ENCODE measurements at places on chromosomes 1 and 21. TPM values are rescaled to one million over a fixed set of nuclear protein-coding genes. Genes with fewer than 3 reads are reported as not detected.

DNA sequence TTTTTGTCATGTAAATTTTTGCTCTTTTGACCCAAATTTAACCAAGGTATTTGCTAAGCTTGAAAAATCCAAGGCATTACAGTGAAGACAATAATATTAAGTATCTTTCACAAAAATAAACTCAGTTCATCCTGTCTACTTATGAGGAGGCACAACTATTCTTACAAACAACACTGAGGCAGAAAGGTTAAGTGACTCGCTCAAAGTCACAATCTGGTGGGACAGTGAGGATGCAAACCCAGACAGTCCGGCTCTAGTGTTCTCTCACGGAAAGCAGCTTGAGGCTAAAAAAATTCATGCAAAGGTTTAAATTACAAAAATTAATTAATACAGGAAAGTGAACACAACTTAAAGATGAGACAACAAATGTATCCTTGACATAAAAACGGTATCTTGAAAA lies 125.3 kb downstream of the SIPA1L2 start:
- no peak overlapping the region for H3K4me3 ChIP-seq
- H3K27me3 ChIP-seq = no peaks in the 10 kb centered on the region
- no peak overlapping the region for H3K27ac ChIP-seq
- no peaks in the 10 kb centered on the region for H3K4me1 ChIP-seq
- no peaks in the 10 kb centered on the region for H3K36me3 ChIP-seq

DNA sequence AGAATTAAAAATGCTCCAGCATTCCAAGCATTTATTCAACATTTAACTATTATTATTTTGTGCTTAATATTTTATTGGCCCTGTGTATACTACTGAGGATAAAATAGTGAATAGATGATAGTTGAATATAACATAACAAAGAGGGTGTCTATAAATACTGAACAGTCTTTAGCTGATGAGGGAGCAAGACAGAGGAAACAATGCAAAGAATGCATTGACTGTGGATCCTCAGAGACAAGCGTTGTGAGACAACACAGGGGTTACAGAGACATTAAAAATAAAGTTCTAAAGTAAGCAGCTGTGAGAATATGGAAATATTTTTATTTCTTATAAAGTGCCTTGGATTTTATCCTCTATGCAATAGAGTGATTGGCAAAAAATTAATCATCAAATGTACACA lies 1133.1 kb downstream of the PLA2G4A start:
- no peaks in the 10 kb centered on the region for H3K36me3 ChIP-seq
- no peaks in the 10 kb centered on the region for H3K27me3 ChIP-seq
- no peak overlapping the region for H3K27ac ChIP-seq
- no peak overlapping the region for H3K4me3 ChIP-seq
- no peak for DNase-seq
- no peaks in the 10 kb centered on the region for H3K4me1 ChIP-seq

The MTARC2 gene
- polyA plus RNA-seq = 0.29 TPM

DNA sequence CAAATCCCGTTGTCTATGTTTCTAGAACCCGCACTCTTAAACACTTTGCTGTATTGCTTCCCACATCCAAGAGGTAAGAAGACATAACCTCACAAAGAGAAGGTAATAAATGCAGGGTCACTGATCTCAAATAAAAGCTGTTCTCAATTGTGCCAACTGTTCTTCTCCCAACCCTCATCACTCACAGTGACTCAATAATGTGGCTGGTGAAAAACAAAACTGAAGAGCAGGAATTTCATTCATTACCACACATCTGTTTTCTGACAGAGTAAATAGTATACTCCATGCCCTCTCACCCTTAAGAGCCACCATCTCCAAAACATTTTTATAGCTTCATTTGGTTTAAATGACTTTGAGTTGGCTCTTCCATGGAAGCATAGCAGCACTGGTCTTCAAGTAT lies 6.2 kb upstream of the ERICH3 start:
- H3K4me3 ChIP-seq = no peak overlapping the region
- peaks cover 2% of the 10 kb centered on the region for H3K27me3 ChIP-seq
- H3K27ac ChIP-seq = no peak overlapping the region
- H3K4me1 ChIP-seq = no peaks in the 10 kb centered on the region

DNA sequence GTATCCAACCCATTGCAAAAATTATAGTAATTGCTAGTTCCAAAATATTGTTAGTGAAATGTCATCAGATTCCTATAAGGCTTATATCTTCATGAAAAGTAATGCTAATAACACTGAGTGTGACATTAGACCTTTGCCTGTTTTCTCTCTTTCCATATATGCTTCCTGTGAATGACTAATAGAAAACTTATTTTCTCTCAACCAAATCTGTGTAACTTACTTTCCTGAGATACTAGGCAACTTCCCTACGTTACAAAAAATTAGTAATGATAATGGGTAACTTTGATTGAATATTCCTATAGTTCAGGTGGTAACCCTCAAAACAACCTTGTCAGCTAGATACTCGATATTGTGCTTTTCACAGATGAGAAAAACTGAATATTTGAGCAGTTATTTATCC lies 124.2 kb upstream of the HNRNPU start:
- no peak overlapping the region for H3K27ac ChIP-seq
- no peaks in the 10 kb centered on the region for H3K4me1 ChIP-seq
- H3K27me3 ChIP-seq = no peaks in the 10 kb centered on the region
- H3K36me3 ChIP-seq = no peaks in the 10 kb centered on the region

- H3K36me3 ChIP-seq = peaks cover 75% of the 10 kb centered on the region
- no peak overlapping the region for H3K27ac ChIP-seq
- H3K27me3 ChIP-seq = no peaks in the 10 kb centered on the region
- no peak overlapping the region for H3K4me3 ChIP-seq
- DNase-seq = no peak
Observed at GRCh38 chr1:113830039-113830438, 17.8 kb upstream of the RSBN1 start.

The FCGR3A gene
- polyA plus RNA-seq = 131 TPM

- DNase-seq = no peak
- peaks cover 14% of the 10 kb centered on the region for H3K4me1 ChIP-seq
- no peak overlapping the region for H3K27ac ChIP-seq
- no peaks in the 10 kb centered on the region for H3K27me3 ChIP-seq
- no peak overlapping the region for H3K4me3 ChIP-seq
Observed at GRCh38 chr1:31548534-31548906, 27.8 kb upstream of the TINAGL1 start.

The PPOX gene
- polyA plus RNA-seq = 42.6 TPM

DNA sequence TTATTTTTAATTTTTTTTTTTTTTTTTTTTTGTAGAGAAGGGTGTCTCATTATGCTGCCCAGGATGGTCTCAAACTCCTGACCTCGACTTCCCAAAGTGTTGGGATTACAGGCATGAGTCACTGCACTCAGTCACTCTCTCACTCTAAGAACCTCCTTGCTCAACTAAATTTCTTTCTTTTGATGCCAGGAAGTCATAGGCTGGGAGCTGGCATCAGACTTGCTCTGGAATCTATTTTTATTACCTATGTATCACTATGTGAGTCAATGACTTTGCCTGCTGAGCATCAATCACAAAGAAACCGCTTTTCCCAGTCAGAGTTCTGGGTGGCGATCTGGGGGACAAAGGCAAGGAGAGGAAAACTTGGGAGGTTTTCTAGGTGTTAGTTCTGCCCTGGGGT lies 35.5 kb upstream of the PARP1 start:
- no peaks in the 10 kb centered on the region for H3K36me3 ChIP-seq
- no peaks in the 10 kb centered on the region for H3K4me1 ChIP-seq
- DNase-seq = no peak
- no peak overlapping the region for H3K27ac ChIP-seq
- no peak overlapping the region for H3K4me3 ChIP-seq
- no peaks in the 10 kb centered on the region for H3K27me3 ChIP-seq

The LRRC71 gene
- polyA plus RNA-seq = not detected

DNA sequence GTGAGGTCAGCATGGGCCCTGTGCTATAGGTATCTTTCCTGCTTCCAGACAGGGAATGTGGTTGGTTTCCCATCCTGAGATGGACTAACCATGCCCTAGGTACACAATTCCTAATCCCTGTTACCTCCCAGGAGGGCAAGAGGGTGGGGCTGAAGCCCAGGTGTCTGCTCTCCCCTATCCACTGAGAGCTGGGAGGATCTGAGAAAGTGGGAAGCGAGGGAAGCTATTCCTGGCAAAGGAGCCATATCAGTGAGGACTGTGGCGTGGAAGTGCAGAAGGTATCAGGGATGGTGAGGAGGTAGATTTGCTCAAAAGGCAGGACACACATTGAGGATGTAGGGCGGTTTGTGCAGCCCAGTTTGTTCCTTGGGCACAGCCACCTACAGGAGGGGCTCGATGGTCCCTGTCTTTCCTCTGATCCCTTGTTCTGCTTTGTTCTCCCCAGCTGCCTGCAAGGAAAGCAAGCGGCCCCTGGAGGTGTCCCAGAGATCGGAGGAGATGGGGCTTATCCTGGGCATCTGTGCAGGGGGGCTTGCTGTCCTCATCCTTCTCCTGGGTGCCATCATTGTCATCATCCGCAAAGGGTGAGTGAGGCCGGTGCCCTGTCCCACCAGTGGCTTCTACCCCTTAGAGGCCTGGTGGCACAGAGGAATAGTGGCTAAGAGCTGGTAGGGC lies 48.1 kb downstream of the PTPRU start:
- no peaks in the 10 kb centered on the region for H3K36me3 ChIP-seq
- DNase-seq = no peak
- no peak overlapping the region for H3K4me3 ChIP-seq
- no peaks in the 10 kb centered on the region for H3K27me3 ChIP-seq

- no peak overlapping the region for H3K4me3 ChIP-seq
- H3K36me3 ChIP-seq = no peaks in the 10 kb centered on the region
- peaks cover 67% of the 10 kb centered on the region for H3K27me3 ChIP-seq
- DNase-seq = no peak
Observed at GRCh38 chr1:13893409-13893821, 193.4 kb downstream of the PRDM2 start.

The KCNE2 gene
- polyA plus RNA-seq = 0.27 TPM

DNA sequence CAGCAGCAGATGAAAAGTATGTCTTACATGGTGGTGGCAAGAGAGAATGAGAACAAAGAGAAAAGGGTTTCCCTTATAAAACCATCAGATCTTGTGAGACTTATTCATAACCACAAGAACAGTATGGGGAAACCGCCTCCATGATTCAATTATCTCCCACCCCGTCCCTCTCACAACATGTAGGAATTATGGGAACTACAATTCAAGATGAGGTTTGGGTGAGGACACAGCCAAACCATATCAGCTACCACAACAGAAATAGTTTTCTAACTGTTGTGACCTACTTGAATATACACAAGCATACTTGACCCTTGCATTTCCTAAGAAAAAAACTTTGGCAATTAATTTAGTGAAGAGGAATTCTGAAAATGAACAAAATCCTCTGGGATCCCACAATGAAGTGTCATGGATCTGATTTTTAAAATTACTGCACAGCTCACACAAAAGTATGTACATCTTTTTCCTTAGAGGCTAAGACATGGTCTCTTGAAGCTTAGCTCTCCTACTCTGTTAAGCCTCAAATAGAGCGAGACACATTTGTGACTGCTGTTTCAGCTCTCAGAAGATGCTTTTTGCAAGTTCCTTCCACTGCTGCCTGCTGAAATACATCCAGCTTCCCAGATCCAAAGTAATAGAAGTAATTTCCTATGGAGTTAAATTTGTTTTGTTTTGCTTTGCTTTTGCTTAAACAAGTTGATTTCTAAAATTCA lies 265.8 kb downstream of the DPYD start:
- H3K27ac ChIP-seq = no peak overlapping the region
- H3K36me3 ChIP-seq = peaks cover 55% of the 10 kb centered on the region
- H3K4me1 ChIP-seq = no peaks in the 10 kb centered on the region
- no peak overlapping the region for H3K4me3 ChIP-seq
- no peak for DNase-seq
- H3K27me3 ChIP-seq = no peaks in the 10 kb centered on the region

The TTC4 gene
- polyA plus RNA-seq = 5.6 TPM

The SPRR2A gene
- polyA plus RNA-seq = not detected

GRCh38 chr1:192807211-192808162 lies 1.4 kb upstream of the RGS2 start:
- H3K27ac ChIP-seq = peak overlapping the region; percentile 89
- peaks cover 34% of the 10 kb centered on the region for H3K4me1 ChIP-seq
- H3K36me3 ChIP-seq = peaks cover 27% of the 10 kb centered on the region
- H3K27me3 ChIP-seq = no peaks in the 10 kb centered on the region
- peak; percentile 71 for DNase-seq
- H3K4me3 ChIP-seq = peak overlapping the region; percentile 90

The A3GALT2 gene
- polyA plus RNA-seq = not detected

GRCh38 chr1:17599954-17600300 lies 60.4 kb downstream of the ARHGEF10L start:
- no peak for DNase-seq
- no peaks in the 10 kb centered on the region for H3K36me3 ChIP-seq
- no peak overlapping the region for H3K27ac ChIP-seq
- no peak overlapping the region for H3K4me3 ChIP-seq
- peaks cover 15% of the 10 kb centered on the region for H3K4me1 ChIP-seq

The CAPN8 gene
- polyA plus RNA-seq = not detected

- H3K4me1 ChIP-seq = peaks cover 14% of the 10 kb centered on the region
- no peaks in the 10 kb centered on the region for H3K27me3 ChIP-seq
- no peak for DNase-seq
Observed at GRCh38 chr1:60888126-60888525, 194.2 kb upstream of the NFIA start.

DNA sequence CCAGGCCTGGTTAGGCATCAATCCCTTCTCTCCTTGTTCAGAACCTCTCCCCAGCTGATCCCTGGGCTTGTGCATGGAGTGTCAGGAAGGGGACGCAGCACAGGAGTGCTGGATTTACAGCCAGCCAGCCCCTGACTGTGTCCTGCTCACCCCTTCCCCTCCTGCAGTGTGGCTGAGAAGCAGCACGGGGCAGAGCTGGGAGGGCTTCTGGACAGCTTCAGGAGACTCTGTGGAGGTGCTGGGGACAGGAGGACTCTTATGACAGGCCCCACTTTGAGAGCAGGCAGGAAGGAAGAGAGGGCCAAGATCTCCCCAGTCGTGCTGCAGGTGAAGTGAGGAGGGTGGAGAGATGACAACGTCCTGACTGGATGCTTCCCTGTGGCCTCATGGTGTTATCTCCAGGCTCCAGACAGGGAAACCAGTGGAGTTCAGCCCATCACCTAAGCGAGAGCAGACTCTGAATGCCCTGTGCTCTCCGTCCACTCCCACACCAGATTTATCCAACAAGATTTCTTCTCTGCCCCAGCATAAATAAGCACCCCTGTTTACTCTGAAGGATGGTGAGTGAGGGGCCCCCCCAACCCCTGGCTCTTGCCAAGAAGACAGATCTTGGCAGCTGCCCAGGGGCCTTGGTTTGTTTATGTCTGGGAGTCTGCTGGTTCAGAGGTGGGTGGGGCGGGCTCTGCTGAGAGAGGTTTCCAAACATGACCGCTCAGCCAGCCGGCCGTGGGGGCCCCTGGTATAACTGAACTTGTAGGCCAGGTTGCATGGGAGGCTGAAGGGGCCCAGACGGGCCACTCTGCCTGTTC lies 21.3 kb downstream of the TMCC2 start:
- H3K36me3 ChIP-seq = no peaks in the 10 kb centered on the region
- H3K4me1 ChIP-seq = no peaks in the 10 kb centered on the region
- no peak for DNase-seq
- H3K27ac ChIP-seq = no peak overlapping the region
- no peak overlapping the region for H3K4me3 ChIP-seq

GRCh38 chr1:175499595-175500382 lies 243.6 kb downstream of the TNR start:
- no peaks in the 10 kb centered on the region for H3K27me3 ChIP-seq
- no peak for DNase-seq
- H3K36me3 ChIP-seq = no peaks in the 10 kb centered on the region
- no peak overlapping the region for H3K4me3 ChIP-seq

The PYHIN1 gene
- polyA plus RNA-seq = 0.44 TPM

The MRPL9 gene
- 20.7 TPM for polyA plus RNA-seq

- H3K27me3 ChIP-seq = no peaks in the 10 kb centered on the region
- H3K4me1 ChIP-seq = no peaks in the 10 kb centered on the region
- H3K27ac ChIP-seq = no peak overlapping the region
- peaks cover 92% of the 10 kb centered on the region for H3K36me3 ChIP-seq
- no peak for DNase-seq
- no peak overlapping the region for H3K4me3 ChIP-seq
Observed at GRCh38 chr21:39197448-39198233, 14.4 kb upstream of the PSMG1 start.

Data from CD14-positive monocyte (primary cell).